ENCODE measurements at places on chromosomes 12 and 14.
A peak's percentile ranks its signal among the peaks of the same experiment; 100 is the strongest.

DNA sequence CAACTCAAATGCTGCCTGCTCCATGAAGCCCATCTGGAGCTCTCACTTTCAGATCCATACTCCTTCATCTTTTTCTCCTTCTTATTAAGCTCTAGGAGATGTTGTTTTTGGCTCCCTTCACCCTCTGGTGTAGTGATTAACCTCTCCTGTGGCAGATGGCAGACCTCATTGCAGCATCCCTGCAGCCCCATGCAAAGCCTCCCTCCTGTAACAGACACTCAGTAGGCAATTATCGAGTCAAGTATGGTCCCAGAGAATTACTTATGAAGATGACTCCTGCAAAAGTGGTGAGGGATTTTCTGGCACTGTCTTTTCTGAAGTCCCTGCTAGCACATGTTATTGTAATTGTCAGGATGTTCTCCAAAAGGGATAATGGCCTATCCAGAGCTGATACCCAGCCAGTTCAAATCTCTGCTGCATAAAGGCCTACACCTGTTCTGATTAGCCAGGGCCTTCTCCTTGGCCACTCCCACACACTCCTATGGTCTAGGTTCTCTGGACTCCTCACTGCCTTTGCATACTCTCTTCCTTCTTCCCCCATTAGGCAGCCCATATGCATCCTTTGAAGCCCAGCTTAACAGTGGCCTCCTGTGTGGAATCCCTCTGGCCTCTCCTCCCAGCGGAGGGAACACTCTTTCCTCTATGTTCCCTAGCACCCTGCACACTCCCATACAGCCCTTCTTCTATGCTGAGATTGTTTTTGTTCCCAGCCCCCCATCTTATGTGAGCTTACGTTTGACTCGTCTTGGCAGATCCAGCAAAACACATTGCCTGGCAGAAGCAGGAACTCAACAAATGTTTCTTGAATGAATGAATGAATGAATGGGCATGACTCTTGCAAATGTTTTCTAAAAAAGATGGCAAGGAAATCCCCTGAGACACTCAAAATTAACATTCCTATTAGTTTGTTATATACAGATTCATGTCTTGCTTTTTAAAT lies 43.9 kb upstream of the MDM1 start:
- no peak for DNase-seq
- H3K4me1 ChIP-seq, result peaks cover 34% of the 10 kb centered on the region
- no peak overlapping the region for H3K4me3 ChIP-seq
- no peaks in the 10 kb centered on the region for H3K36me3 ChIP-seq

GRCh38 chr12:110577864-110578693 lies 5.0 kb downstream of the PPTC7 start:
- H3K27me3 ChIP-seq, result no peaks in the 10 kb centered on the region
- peaks cover 42% of the 10 kb centered on the region for H3K4me1 ChIP-seq
- no peak overlapping the region for H3K4me3 ChIP-seq
- peak overlapping the region; percentile 97 for H3K27ac ChIP-seq
- DNase-seq, result no peak

DNA sequence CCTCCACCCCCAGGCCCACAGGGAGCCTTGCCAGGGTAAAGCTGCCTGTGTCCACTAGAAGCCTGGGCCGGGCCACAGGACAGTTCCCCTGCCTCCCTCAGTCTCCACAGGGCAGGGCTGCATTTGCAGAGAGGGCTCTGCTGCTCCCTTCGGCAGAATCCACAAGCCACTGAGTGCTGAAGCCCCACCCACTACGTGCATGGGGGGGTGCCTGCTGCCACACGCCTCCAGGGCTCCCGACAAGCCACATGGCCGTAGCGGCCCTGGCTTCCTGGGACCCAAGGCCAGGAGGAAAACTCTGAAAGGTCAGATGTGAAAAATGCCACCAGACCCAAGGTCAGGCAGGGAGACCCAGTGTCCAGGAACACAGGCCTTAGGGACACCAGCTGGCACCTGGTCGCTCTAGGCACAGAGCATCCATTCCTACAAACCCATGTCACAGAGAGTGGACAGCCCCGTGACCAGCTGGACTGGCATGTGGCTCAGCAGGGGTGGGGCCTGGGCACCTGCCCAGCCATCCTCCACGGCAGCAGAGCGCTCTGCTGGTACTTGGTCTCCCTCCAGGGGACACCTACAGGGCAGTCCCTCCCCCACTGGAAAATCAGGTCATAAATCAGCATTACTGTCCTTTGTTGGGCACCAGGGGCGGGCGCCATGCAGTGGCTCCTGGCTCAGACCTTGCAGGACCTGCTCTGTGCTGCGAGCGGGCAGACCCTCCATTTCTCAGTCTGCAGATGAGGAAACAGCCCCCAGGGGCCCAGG lies 42.9 kb downstream of the CCDC85C start:
- no peaks in the 10 kb centered on the region for H3K36me3 ChIP-seq
- H3K4me1 ChIP-seq, result no peaks in the 10 kb centered on the region
- H3K4me3 ChIP-seq, result no peak overlapping the region
- H3K27ac ChIP-seq, result no peak overlapping the region
- DNase-seq, result no peak
- no peaks in the 10 kb centered on the region for H3K27me3 ChIP-seq

- no peaks in the 10 kb centered on the region for H3K4me1 ChIP-seq
- H3K4me3 ChIP-seq, result peak overlapping the region; percentile 44
- no peaks in the 10 kb centered on the region for H3K27me3 ChIP-seq
- H3K36me3 ChIP-seq, result no peaks in the 10 kb centered on the region
Observed at GRCh38 chr12:130775953-130776856, 60.1 kb upstream of the RIMBP2 start.

GRCh38 chr12:128339631-128340030 lies 72.7 kb downstream of the TMEM132C start:
- H3K36me3 ChIP-seq, result no peaks in the 10 kb centered on the region
- peaks cover 8% of the 10 kb centered on the region for H3K27me3 ChIP-seq
- H3K4me1 ChIP-seq, result no peaks in the 10 kb centered on the region
- DNase-seq, result no peak
- H3K4me3 ChIP-seq, result no peak overlapping the region

GRCh38 chr12:127964717-127965116 lies 302.3 kb upstream of the TMEM132C start:
- no peak overlapping the region for H3K4me3 ChIP-seq
- no peaks in the 10 kb centered on the region for H3K4me1 ChIP-seq
- no peak overlapping the region for H3K27ac ChIP-seq
- no peaks in the 10 kb centered on the region for H3K36me3 ChIP-seq
- DNase-seq, result no peak

- no peak overlapping the region for H3K27ac ChIP-seq
- H3K4me3 ChIP-seq, result no peak overlapping the region
- no peak for DNase-seq
- H3K27me3 ChIP-seq, result no peaks in the 10 kb centered on the region
Observed at GRCh38 chr12:12088761-12089160, 18.0 kb downstream of the BCL2L14 start.

DNA sequence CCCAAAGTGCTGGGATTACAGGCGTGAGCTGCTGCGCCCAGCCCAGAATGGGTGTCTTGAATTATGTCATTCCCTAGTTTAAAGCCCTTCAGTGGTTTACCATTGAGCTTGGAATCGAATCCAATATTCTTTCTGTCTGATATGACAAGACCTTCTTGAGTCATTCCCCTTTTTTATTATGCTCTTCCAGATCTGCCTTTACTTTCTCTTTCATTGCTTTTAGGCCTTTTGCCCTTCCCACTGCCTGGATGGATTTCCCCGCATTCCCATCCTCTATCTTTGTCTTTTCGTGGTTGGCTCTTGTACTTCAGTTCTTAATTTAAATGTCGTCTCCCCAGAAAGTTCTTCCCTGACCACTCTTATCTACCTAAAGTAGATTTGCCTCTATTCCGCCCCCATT lies 1.6 kb downstream of the TRAFD1 start:
- H3K4me3 ChIP-seq, result no peak overlapping the region
- no peak for DNase-seq
- H3K4me1 ChIP-seq, result peaks cover 38% of the 10 kb centered on the region
- peak overlapping the region; percentile 22 for H3K27ac ChIP-seq

GRCh38 chr12:29427964-29428363 lies 47.0 kb upstream of the ERGIC2 start:
- DNase-seq, result no peak
- H3K27me3 ChIP-seq, result no peaks in the 10 kb centered on the region
- no peaks in the 10 kb centered on the region for H3K36me3 ChIP-seq
- H3K4me3 ChIP-seq, result no peak overlapping the region
- no peaks in the 10 kb centered on the region for H3K4me1 ChIP-seq

DNA sequence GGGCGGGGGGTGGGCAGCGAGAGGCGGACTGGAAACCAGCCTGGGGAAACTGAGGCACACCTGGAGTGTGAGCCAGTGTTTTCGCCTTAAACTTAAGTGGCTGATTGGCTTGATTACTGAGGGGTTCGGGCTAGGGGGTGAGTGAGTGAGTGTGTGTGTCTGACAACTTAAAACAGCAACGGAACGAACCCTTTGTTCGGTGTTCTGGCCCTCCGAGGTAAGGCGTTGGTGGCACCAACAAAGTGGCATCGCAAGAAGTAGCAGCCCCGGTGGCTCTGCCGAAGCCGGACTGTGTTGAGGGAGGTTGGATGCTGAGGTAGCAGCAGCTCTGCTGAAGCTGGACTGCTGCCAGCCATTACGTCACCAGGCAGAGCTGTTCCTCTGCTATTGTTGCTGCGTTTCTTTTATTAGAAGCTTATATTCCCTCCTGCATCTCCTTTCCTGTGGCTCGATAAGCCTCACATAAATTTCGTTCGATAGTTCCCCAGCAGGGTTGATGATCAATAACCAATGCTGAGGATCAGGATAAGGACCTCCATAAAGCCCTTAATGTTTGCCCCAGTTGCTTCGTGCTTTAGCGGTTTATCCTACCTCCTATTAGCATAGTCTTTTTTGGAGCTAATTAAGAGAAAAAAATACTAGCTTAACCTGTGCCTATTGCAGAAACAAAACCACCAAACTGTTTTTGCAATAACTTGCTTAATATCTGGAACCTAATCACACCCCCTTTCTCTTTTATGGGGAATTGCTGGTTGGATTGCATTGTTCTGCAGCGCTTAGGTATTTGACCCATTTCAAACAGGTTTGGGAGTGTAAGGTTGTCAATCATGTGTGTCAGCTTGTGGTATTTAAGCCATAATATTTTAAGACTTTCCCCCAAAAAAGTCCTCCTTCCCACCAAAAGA lies 1.3 kb downstream of the GPR137C start:
- H3K36me3 ChIP-seq, result no peaks in the 10 kb centered on the region
- H3K27ac ChIP-seq, result no peak overlapping the region
- peak overlapping the region; percentile 76 for H3K4me3 ChIP-seq
- peaks cover 14% of the 10 kb centered on the region for H3K4me1 ChIP-seq

DNA sequence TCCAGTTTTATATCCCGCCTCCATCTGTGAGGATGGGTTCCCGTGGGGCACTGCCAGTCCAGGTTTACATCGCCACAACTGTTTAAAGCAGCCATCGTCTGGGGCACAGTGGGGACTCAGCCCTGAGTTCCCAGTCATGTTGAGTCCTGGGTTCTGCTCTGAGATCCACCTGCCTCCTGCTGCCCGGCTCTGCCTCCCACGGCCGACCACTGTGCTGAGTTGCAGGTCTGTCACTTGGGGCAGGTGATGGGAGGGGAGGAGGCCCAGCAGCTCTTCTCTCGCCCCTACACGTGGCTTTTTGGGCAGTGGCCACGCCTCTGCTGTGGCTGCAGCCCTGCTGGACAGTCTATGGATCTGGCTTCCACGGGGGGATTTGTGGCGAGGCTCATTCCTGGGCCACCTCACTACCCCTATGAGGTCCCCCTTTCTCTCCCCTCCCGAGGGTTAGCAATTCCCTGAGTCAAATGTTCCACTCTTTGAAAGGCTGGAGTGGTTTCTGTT lies 143.0 kb downstream of the ADGRD1 start:
- no peak for DNase-seq
- H3K27ac ChIP-seq, result no peak overlapping the region
- H3K4me3 ChIP-seq, result no peak overlapping the region

- no peaks in the 10 kb centered on the region for H3K36me3 ChIP-seq
- DNase-seq, result no peak
- no peaks in the 10 kb centered on the region for H3K4me1 ChIP-seq
- H3K27me3 ChIP-seq, result peaks cover 17% of the 10 kb centered on the region
Observed at GRCh38 chr12:3158851-3159465, 81.8 kb downstream of the TSPAN9 start.

GRCh38 chr14:54805070-54805444 lies 97.6 kb downstream of the GCH1 start:
- no peak overlapping the region for H3K4me3 ChIP-seq
- no peak overlapping the region for H3K27ac ChIP-seq
- peaks cover 6% of the 10 kb centered on the region for H3K4me1 ChIP-seq
- H3K36me3 ChIP-seq, result no peaks in the 10 kb centered on the region
- DNase-seq, result no peak

GRCh38 chr14:90778571-90779255 lies 37.5 kb downstream of the TTC7B start:
- H3K36me3 ChIP-seq, result no peaks in the 10 kb centered on the region
- H3K27me3 ChIP-seq, result peaks cover 4% of the 10 kb centered on the region
- no peaks in the 10 kb centered on the region for H3K4me1 ChIP-seq

DNA sequence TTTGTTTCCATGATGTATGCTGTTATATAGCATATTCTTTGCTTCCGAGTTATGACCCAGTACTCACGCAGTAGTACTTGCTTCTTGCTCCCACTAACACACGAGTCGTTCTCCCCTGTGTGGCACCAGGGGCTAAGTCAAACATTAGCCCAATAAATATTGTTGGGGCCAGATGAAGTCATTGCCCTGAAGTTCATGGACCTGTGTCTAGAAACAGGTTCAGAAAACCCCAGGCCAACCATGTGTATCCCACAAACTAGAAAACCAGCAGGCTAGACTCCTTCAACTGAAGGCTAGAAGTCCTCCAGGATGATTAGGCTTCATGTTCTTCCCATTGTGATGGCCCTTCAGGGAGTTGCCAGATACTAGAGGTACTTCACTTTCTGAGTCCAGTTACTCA lies 198.2 kb upstream of the RBM19 start:
- no peak for DNase-seq
- H3K36me3 ChIP-seq, result no peaks in the 10 kb centered on the region
- H3K27ac ChIP-seq, result no peak overlapping the region
- no peaks in the 10 kb centered on the region for H3K4me1 ChIP-seq
- no peak overlapping the region for H3K4me3 ChIP-seq
- H3K27me3 ChIP-seq, result no peaks in the 10 kb centered on the region

DNA sequence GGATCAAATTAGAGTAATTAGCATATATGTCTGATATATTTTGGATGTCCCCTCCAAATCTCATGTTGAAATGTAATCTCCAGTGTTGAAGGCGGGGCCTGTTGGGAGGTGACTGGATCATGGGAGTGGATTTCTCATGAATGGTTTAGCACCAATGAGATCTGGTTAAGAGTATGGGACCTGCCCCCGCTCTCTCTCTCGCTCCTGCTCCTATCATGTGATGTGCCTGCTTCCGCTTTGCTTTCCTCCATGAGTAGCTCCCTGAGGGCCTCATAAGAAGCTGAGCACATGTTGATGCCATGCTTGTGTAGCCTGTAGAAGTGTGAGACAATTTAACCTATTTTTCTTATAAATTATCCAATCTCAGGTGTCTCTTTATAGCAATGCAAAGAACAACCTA lies 73.1 kb downstream of the PAWR start:
- no peak for DNase-seq
- H3K27me3 ChIP-seq, result no peaks in the 10 kb centered on the region
- H3K4me3 ChIP-seq, result no peak overlapping the region
- no peaks in the 10 kb centered on the region for H3K4me1 ChIP-seq

GRCh38 chr12:47819138-47819895 lies 386 bp downstream of the HDAC7 start:
- H3K27ac ChIP-seq, result peak overlapping the region; percentile 95
- no peaks in the 10 kb centered on the region for H3K27me3 ChIP-seq
- no peak for DNase-seq
